ENCODE measurements at places on chromosomes 2 and 18.

DNA sequence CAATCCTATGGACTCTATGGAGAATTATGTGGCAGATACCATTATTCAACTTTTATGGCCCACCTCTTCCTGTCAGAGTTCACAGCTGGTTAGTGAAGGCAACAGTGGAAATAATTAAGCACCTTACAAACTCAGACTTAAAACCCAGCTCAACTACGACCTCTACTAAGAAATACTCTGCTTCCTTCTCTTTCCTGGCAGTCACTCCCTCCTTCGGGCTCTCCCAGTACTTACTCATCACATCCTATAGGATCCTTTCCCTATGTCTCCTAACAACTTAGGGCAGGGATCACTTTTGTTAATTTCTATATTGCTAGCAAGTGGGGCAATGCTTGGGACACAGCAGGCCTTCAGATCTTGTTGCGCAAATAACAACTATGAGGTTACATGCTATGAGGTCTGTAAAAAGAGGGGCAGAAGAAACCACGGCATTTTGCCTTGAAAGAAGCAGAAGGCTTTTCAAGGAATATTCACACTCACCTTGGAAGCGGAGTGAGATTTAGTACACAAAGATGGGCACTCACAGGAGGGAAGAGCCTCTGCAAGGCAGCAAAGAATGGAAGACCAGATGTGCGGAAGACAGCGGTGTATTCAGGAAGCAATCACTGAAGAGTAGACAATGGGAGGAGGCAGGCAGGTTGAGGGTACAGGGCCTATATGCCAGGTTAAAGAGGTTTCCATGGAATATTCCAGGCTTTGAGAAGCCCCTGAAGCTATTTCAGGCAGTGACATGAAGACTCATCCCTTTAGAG is 2.1 kb downstream of the STK39 start:
- no peak for DNase-seq

DNA sequence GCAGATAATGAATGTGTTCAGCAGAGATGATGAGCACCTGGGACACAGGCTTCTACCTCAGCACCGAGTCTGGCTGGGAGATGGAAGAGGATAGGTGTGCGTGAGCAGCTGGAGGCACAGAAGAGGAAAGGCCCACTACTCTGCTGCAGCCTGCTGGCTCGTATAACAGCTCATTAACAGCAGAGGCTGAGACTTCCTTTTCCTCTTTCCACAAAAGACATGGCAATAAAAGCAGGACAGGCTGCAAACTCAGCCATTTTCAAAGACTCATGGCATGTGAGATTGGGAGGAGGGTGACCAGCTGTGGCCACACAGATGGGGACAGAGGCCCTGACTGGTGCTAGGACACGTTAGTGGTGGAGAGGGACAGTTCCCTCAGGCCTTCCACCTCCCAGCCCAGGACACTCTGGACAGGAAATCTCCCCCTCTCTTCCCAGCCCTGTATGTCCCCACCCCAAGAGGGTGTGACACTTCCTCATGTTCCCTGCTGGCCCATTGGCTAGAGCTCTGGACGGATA is 60.3 kb downstream of the CACNB4 start:
- DNase-seq, result no peak

DNA sequence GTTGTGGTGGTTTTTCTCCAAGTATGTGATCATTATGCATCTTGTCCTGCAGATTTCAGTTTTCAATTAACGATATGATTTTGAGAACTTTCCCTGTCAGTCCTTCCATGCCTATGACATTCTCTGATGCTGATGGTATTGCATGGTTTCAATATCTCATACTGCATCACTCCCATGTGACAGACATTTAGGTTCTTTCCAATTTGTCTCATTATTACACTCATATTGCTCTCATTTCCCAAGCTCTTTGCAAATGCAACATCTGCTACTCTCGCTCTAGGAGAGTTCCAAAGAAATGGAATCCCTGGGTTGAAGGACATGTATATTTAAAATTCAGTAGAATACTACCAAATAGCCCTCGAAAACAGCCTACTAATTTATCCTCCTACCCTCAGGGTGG is 125.5 kb downstream of the MARCHF4 start:
- DNase-seq, result no peak

- DNase-seq, result peak; percentile 21
These were observed 5.1 kb downstream of the FIGLA start for GRCh38 chr2:70785137-70785911.

All from stimulated activated CD4-positive, alpha-beta T cell treated with anti-CD3 and anti-CD28 coated beads, Interleukin-4, amount 100 ng/mL, for 4 hours (primary cell).